HS-5 (cell line): ENCODE measurements at places on chromosomes 3 and 15.

- DNase-seq = no peak
These were observed 31.3 kb upstream of the SPTBN5 start for GRCh38 chr15:41925086-41925608.

DNA sequence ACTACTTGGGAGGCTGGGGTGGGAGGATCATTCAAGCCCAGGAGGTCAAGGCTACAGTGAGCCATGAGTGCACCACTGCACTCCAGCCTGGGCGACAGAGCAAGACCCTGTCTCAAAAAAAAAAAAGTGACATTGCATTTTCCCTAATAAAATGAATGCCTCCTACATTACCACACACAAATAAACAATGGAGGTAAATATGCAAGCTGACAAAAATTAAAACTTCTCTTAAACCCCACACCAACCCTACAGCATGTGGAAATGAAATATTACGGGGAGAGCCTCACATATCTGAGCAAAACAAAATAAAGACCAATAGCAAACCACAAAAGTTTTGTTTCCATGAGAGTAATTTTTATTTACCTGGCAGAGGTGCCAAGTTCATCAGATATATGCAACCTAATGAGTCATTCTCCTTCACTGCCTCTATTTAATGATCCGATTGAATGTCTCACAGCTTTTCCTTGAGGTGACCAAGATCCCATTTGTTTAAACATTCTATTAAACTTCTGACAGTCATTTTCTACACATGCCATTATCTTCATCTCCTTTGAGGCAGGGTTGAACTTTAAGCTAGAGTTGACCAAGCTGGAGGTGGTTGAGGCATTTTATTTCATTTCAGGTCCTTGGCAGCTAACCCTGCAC, 9.4 kb upstream of the CAV3 start:
- DNase-seq = no peak

- DNase-seq = no peak
These were observed 442.6 kb upstream of the PROK2 start for GRCh38 chr3:72227486-72228070.

DNA sequence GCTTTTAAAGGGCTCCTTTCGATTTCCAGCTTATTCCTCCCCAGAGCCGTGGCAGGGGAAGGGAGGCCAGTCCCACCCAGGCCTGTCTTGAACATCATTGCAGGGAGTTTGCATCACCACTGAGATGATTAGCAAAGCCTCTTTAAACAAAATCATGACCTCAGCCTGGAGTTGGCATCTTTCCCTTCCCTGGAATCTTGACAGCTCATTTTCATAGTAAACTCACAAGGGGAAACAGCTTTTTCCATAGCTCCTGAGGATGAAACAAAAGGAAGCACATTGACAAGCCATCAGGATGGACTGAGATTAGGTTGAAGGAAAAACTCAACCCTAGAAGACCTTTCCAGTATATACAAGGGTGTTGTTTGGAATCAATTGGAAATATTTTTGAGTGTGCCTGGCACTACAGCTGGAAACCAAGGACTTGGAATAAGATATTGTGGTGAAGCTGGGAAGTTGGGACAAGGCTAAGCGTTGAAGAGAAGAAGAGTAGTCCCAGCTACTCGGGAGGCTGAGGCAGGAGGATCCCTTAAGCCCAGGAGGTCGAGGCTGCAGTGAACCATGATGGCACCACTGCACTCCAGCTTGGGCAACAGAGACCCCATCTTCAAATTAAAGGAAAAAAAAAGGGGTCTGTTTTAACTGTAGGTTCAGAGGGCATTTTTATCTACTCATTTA, 3.1 kb upstream of the LARP6 start:
- DNase-seq = peak; percentile 99

GRCh38 chr15:83249030-83249343, 35.5 kb downstream of the BNC1 start:
- no peak for DNase-seq

- no peak for DNase-seq
These were observed 195.4 kb downstream of the OPA1 start for GRCh38 chr3:193788189-193788991.

DNA sequence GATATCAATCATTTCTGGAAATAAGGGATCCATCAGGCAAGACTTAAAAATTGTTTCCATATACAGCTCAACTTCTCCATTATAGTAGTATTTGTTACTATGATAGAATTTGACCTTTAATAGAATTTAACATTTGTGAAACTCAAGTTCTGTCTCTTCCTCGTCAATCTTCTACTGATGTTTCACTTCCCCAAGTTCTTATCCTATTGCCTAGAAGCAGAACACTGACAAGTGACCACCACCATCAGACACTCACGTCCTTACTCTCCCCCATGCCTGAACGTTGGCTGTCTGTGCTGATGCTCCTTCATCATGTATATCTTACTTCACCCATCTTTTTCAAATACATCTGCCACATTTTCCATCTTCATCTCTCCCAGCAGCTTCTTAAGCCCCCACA, 26.6 kb upstream of the TAFA4 start:
- DNase-seq = no peak

GRCh38 chr15:87877114-87877810, 379.3 kb downstream of the NTRK3 start:
- peak; percentile 63 for DNase-seq

- DNase-seq = no peak
These were observed 3.9 kb upstream of the CXCR6 start for GRCh38 chr3:45939341-45939771.

- no peak for DNase-seq
These were observed 355.1 kb downstream of the GBE1 start for GRCh38 chr3:81406318-81406717.

DNA sequence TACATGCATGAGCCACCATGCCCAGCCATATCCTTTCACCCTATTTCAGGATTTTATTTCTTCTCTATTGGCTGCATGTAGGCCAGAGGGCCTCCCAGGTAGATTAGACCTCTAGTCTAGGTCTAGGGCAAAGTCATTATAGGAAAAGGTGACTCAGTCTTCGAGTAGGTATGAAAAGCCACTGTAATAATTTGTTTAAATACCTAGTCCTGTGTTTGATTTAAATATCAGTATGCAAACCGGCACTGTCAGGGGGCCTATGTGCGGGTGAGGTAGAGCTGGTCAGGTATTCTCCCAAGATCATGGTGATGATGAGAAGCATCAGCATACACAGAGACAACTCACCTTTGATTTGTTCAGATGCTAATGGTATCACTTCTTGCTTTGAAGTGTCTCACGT, 101.4 kb upstream of the UMPS start:
- DNase-seq = no peak

DNA sequence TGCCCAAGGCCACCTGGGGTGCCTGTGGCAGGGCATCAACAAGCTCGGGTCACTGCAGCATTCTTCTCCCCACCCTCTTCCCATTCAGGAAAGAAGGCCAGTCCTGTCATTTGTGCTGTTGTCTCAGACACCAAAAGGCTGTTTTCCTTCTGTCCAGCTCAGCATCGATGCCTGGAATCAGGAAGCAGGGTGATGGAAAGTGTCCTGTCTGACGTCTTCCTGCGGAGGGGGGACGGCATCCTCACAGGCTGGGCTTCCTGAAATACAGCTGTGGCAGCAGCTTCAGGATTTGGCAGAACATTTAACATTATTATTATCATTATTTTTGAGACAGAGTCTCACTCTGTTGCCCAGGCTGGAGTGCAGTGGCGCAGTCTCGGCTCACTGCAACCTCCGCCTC, 33.0 kb upstream of the ANKDD1A start:
- no peak for DNase-seq

- no peak for DNase-seq
These were observed 659.3 kb downstream of the ROBO2 start for GRCh38 chr3:77699125-77699691.

DNA sequence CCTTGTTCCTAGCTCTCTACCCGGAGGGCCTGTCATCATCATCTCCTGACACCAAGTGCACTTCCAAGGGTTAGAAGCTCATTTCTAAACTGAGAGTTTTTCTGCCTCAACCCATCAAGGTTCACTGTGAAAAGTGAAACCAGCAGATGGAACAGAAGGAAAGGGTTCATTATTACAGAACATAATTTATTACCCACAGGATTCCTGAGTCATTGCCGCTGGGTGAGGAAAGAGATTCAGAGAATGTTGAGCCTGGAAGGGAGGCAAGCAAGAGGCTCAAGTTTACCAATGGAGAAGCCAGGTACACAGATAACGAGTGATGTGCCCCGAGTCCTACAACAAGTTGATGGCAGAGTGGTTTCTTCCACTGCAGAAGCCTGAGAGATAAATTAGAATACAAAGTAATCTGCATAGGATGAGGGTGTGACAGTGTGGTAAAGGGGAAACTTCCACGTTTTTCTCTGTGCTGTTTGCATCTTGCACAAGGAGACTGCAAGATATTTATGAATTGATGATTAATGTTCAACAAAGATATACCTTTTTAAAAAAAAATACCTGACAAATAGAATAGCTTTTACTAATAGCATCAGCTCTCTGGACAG, 80.5 kb upstream of the SETMAR start:
- no peak for DNase-seq

DNA sequence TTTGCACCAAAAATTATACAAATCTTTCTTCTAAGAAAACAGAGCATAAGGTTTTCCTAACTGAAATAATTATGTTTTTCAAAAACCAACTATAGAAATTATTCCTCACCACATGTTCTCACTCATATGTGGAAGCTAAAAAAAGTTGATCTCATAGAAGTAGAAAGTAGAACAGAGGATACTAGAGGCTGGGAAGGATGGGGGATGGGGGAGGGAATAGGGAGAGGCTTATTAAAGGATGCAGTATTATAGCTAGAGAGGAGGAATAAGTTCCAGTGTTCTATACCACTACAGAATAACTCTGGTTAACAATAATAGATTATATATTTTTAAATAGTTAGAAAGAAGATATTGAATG, 12.7 kb upstream of the TMEM212 start:
- DNase-seq = no peak

DNA sequence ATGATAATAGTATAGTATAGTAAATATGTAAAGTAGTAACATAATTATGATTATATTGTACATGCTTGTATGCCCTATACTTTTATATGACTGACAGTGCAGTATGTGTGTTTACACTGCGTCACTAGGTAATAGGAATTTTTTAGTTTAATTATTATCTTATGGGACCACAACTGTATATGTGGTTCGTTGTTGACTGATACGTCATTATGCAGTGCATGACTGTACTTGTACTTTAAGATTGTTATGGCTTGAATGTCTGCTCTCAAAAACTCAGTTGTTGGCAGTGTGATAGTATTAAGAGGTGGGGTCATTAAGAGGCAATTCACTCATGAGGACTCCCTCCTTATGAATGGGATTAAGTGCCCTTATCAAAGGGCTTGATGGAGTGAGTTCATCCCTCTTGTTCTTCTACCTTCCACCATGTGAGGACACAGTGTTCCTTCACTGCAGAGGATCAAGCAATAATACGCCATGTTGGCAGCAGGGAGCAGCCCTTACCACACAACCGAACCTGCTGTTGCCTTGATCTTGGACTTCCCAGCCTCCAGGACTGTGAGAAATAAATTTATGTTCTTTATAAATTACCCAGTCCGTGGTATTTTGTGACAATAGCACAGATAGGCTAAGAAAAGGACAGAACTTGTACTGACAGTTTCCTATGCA, 152.2 kb downstream of the NEK11 start:
- DNase-seq = no peak

- DNase-seq = no peak
These were observed 85.0 kb upstream of the P3H2 start for GRCh38 chr3:190205739-190206138.

DNA sequence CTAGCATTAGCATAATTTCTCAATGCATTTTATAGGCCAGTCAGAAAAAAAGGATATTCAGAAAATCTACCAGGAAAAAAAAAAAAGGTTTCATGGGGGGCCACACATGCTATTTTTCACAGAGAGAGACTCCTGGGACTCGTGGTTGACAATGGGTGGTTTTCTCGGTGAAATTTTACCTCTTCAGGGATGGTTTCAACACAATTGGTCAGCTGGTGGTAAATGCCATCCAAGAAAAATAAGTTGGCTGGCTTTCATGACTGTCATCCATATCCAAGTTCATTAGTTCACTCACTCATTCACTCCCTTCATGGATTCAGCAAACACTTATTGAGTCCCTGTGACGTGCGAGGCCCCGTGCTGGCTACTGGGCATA, 217.3 kb downstream of the SHQ1 start:
- DNase-seq = no peak

- no peak for DNase-seq
These were observed 576.4 kb upstream of the ROBO2 start for GRCh38 chr3:76463501-76463900.

GRCh38 chr3:188296761-188297612, 143.0 kb downstream of the LPP start:
- peak; percentile 82 for DNase-seq

- peak; percentile 75 for DNase-seq
These were observed 23.1 kb upstream of the GPR171 start for GRCh38 chr3:151226088-151226563.

GRCh38 chr15:70892912-70893560, 410 bp downstream of the LRRC49 start:
- DNase-seq = peak; percentile 35

DNA sequence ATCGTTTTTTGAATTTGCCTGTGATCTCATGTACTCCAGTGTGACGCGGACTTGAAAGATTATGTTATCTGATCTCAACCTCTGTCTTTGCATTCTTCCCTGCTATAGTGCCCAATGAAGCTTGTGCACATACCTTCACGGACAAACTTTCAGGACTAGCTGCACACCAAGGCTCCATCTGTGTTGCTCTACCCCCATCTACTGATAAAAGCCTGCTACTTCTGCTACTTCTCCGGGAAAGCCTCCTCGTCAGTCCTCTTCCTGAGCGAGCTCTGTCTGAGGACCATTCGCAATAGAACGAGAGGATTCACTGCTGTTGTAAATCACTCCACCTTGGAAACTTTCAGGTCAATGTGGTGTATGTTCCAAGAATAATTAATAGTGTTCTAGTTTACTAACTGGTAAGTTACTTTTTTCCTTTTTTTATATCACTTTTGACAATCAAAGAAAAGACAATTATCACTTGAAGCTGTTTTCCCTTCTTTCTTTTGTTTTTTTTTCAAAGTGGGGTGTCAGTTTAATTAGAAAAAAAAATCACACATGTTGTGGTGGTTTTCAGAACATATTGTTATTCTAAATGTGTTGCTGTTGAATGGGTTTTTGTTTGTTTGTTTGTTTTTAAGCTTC, 217.6 kb downstream of the ARRDC4 start:
- peak; percentile 56 for DNase-seq

GRCh38 chr3:65338571-65338970, 650.8 kb upstream of the ADAMTS9 start:
- no peak for DNase-seq

DNA sequence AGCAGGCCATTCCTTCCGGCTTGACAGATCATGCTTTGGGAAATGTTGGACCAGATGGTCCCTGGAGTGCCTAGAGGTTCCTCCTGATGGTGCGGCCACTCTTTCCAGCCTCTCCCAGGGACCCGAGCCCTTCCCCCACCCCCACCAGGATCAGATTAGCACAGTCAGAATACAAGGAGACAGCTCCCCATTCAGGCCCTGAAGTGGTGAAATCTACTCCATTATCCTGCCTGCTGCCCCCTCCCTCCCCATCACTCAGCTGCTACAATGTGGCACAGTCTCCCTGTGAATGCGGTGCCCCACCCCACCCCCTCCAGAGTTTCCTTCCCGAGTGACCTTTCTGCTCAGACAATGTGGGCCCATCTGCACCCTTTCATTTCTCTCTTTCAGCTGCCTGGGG, 29.4 kb downstream of the RNU5B-1 start:
- no peak for DNase-seq
